Heart left ventricle (tissue), 16 donors: ENCODE measurements at places on chromosomes 2 and 18.
A peak's percentile ranks its signal among the peaks of the same experiment; 100 is the strongest.

DNA sequence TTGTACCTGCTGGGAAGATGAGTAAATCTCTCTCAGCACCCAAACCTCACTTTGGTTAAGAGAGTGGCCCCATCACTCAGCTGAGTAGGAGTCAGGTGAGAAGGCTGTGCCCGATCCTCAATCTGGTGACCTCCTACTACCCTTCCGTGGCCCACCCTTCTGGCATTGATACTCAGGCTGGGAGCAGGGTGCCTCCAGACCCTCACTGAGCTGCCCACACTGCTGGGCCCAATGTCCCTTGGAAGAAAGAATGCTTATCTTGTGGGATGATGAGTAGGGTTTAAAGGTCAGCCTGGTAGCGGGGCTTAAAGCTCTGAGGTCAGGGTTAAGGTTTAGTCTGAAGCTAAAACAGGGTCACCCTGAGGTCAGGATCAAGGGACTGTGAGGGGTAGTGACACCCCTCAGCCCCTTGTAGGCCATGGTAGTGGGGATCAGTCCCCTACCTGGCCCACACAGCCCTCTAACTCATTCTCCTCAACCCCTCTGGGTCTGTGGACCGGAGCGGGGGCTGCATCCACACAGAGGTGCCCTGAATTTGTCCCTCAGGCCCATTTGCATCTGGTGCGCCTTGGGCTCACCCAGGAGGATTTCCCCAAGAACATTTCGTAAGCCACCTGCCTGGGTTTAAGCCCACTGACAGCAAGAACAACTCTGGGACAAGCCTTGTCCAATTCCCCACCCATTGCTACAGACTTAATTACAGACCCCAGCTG lies 123.8 kb downstream of the CYP26B1 start:
- DNase-seq, result no peak

GRCh38 chr2:23602116-23602515 lies 217.1 kb downstream of the KLHL29 start:
- DNase-seq, result no peak

DNA sequence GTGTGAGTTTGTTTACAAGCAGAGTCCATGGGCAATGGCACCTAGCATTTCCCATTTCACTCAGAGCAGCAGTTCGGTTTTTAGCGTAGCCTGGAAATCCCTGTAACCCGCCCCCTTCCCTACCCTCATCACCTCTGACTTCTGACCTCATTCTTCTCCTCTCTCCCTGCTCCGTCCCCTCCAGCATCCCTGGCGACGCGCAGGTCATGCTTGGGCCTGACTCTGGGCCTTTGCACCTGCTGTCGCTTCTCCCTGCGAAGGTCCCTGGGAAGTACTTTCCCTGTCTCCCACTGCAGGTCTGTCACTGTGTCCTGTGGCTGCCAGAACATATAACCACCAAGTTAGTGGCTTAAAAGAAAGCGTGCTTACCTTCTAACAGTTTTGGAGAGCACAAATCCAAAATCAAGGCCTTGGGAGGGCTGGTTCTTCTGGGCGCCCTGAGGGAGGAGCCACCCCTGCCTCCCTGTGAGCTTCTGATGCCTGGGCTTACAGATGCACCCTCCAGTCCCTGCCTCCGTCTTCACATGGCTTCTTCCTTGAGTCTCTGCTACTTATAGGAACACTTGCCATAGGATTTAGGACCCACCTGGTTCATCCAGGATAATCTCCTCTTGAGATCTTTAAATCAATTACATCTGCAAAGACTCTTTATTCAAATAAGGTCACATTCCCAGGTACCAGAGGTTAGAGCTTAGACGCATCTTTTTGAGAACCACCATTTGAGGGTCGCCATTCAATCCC lies 8.1 kb upstream of the RAB17 start:
- DNase-seq, result peak; percentile 8

- DNase-seq, result no peak
These were observed 42.1 kb downstream of the SRBD1 start for GRCh38 chr2:45568935-45569334.

DNA sequence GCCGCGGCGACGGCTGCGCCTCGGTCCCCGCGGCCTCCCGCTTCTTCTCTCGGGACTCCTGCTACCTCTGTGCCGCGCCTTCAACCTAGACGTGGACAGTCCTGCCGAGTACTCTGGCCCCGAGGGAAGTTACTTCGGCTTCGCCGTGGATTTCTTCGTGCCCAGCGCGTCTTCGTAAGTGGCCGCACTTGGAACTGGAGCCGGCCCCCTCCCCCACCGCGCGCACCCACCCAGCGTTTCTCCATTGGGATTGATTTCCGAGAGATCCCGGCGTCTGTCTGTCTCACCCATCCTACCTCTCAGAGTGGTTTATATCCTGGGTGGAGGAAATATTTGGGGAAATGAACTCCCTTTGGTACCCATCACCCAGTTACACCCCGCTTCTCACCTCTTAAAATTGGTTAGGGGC lies 498 bp downstream of the ITGAV start:
- DNase-seq, result no peak

DNA sequence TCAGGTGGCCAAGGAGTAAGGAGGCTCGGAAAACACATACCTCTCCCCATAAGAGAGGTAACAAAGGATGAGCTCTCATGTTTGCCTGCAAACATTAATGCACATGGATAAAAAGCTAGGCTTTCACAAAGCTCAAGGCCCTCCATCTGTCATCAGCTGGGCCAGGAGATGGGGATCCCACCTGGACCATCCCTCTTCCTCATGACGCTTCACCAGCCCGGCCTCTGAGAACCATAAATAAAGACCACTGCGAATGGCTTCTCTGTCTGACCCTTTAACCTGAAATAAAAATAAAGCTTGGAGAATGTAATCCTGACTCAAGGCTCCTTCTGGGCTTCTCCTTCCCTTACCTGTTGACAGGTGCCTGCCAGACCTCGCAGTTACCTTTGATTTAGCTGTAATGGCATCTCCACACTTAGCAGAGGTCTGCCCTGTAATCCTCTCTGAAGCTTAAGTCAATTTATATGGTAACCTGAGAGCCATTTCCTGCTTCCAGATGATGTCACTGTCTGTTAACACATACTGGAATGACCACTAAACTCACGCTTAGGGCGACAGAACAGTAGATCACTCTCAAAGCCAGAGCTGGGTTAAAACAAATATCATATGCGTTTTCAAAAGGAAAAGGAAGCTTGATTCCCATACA lies 29.3 kb upstream of the FOXI3 start:
- no peak for DNase-seq

DNA sequence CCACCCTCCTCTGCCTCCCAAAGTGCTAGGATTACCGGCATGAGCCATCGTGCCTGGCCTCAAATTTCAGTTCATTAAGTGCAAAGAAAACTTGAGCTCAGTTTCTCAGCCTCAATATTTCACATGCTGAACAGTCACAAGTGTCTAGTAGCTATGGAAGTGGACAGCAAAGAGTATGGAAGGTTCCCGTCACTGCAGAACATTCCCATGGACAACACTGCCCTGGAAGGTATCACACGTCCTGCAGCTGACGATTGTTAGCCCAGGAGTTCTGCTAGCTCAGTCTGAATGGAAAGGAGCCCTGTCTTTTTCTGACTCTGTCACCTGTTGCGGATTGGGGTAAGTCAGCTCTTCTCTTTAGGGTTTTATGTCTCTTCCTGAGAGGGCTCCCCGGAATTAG lies 86.2 kb upstream of the PTPRM start:
- no peak for DNase-seq

DNA sequence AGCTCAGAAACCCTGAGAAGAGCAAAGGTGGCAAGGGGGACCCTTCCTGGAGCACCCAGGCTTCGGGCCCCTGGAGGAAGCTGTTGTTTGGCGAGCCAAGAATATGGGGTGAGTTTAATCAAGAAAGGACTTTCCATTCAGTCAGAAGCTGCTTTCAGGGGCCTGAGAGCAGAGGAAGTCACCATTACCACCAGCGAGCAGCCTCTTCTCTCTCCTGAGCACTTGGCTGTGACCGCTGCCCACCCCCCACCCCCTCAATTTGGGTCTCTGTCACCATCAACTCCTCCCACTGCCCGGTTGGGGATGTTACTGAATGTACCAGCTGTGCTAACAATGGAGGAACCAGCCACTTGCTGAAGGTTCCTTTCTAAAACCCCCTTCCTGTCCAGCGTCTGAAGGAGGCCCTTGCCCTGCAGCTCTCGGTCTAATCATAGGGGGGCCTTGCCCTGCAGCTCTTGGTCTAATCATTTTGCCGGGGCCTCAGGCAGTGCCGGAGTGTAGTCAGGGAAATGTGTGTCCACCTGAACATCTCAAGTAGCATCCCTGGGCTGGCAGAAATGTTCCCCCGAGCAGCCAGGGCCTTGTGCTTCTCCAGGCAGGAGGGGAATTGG lies 943 bp downstream of the INPP5D start:
- DNase-seq, result no peak

DNA sequence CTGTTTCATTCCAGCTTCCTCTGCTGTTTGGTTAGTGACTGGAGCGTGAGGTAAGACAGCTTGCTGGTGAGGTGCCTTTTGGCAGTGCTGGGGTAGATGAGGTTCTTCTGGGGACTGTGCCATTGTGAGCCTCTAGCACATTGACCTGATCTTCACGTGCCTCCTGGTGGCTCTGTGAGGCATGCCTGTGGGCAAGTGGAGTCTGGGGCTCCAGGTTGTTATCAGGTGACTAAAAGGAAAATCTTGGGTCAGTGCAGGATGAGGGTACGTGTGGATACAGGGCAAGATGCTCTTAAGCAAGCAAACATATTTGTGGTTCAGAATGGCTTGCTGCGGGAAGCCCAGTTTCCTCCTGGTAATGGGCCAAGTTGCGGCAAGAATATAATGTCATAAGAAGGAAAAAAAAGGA lies 75.4 kb downstream of the FHOD3 start:
- DNase-seq, result peak; percentile 34

GRCh38 chr2:168970711-168971233 lies 60.4 kb downstream of the ABCB11 start:
- no peak for DNase-seq
